ENCODE measurements at places on chromosomes 2 and 18.

DNA sequence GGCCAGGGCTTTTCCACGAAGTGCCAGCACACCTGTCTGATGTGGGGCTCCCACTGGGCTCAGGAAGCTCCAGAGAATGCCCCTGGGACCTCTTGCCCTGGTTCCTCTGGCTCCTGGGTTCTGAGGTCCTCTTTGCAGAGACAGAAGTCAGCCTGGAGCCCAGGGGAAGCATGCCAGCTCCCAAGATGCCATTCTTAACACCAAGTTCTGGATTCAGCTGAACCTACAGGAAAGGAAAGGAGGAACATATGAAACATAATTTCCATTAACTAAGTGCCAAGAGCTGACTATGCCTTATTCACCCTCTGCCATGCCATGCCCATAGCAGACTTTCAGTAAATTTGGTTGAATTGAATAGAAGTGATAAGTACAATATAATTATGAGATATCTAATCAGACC is 21.9 kb downstream of the FAM124B start:
- DNase-seq, result no peak

DNA sequence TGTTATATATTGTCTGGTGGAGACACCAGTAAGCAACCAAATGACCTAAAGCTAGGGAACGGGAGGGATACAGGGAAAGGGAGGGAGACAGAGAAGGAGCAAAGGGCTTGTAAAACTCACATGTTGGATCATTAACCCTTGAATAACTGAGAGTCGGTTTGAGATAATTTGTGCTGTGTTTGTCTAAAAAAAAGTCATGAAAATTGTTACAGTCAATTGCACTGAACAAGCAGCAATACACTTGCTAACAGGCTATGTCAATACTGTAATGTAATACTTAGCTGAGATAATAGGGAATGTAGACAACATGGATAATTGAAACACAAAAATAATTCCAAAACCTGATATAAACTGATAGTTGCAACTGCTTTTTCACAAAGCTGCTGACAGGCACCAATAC is 71.3 kb upstream of the ZNF521 start:
- no peak for DNase-seq

DNA sequence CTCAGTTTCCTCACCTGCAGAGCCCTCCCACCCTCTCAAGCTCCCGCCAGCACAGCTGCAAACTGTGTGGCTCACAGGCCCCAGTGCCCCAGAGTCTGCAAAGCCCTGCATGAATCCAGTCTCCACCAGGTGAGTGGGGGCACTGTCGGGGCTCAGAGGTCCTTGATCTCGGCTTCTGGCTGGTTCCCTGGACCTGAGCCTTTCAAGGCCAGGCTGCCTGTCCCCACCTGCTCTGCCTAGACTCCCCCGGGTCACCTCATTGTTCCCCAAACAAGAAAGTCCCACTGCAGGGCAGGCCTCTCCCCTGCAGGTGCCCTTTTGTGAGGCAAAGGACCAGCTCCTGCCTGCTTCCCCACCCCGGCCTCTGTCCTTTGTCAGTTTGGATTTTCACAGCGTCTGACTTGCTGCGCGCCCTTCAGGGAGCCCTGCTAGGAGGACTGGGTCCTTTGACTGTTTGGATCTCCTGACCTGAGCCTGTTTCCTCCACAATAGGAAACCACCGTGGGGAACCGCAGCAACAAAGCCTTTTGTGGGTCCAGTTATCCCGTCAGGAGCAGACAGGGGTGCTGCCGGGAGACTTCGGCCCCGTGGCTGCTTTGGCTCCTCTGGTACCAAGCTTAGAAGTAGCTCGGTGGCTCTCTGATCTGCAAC is 200.5 kb upstream of the HDAC4 start:
- DNase-seq, result no peak

- DNase-seq, result no peak
Measured at GRCh38 chr2:62501069-62501468, 4.9 kb downstream of the TMEM17 start.

DNA sequence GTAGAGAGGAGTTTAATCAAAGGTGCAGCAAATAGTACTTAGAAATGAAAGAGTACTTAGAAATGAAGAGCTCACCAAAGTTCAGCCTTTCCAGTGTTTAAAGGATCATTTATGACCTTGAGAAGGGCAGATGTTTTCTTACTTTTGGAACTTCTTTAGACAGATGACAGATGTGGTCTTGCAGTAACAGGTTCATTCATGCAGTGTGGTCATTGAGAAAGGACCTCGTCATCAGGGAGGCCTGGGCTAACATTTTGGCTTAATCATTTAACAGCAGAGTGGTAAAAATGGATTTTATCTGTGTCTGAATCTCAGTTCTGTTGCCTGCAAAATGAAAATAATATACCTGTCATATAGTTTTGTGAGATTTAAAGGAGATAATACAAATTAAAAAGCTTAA is 75.1 kb upstream of the NT5C1B start:
- DNase-seq, result no peak

- DNase-seq, result no peak
Measured at GRCh38 chr2:43622931-43623451, 14.1 kb upstream of the PLEKHH2 start.

GRCh38 chr2:80473796-80474195 is 169.2 kb upstream of the LRRTM1 start:
- no peak for DNase-seq

DNA sequence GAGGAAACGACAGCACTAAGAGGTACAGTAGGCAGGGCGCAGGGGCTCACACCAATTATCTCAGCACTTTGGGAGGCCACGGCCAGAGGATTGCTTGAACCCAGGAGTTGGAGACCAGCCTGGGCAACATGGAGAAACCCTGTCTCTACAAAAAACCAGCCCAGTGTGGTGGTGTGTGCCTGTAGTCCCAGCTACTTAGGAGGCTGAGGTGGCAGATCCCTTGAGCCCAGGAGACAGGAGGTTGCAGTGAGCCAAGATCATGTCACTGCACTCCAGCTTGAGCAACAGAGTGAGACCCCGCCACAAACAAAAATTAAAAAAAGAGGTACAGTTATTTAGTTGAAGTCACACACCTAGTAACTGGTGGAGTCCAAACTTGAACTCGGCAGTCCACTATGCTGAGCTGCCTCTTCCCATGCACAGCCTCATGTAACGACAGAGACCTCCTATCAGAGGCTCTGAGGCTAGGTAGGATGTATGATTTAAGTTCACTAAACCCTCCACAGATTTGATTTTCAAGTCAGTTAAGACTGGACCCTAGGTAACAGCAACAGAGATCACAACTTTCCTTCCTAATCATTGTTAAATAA is 8.7 kb downstream of the STK17B start:
- no peak for DNase-seq

- no peak for DNase-seq
Measured at GRCh38 chr18:78639006-78639950, 340.3 kb upstream of the SALL3 start.

All from NCI-H2081 treated with DMSO at 0.1 percent for 48 hours (cell line).